SW 1271 (cell line): ENCODE measurements at places on chromosomes 11 and 22.

- DNase-seq = no peak
These were observed 3.8 kb upstream of the QSER1 start for GRCh38 chr11:32888805-32889204.

DNA sequence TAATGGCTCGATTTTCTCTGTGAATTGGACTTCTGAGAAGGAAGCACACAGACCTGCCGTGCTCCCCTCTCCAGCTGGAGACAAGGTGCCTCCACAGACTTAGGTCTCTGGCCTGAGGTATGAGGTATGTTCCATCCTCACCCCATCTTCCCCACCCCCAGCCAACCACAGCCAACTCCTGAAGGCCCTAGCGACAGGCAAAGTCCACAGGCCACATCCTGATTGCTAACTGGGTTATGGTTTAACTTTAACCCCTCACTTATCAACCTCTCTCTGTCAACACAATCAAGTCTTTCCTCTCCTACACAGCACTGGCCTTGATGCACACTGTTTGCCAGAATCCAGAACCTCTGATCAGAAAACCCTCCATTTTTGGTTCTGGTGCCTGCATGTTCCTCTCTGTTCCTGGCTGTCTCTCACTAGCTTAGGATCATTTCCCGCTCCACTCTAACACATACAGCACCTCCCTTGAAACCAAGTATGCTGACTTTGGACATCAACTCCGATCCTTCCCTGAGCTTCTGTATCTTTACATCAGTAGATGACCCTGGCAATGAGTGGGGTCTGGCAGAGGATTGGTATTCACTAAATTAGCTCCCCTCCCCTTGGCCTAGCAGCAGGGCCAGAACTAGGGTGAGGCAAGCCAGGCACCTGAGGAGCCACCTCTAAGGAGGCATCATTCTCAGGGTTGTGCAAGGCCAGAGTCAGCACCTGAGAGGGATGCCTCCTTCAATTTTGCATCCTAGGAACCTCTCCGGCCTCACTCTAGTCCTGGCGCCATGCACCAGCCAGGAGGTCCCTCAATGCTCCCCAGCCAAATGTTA lies 22.0 kb downstream of the JAML start:
- DNase-seq = no peak

- no peak for DNase-seq
These were observed 1459.4 kb upstream of the TENM4 start for GRCh38 chr11:80900265-80900664.

DNA sequence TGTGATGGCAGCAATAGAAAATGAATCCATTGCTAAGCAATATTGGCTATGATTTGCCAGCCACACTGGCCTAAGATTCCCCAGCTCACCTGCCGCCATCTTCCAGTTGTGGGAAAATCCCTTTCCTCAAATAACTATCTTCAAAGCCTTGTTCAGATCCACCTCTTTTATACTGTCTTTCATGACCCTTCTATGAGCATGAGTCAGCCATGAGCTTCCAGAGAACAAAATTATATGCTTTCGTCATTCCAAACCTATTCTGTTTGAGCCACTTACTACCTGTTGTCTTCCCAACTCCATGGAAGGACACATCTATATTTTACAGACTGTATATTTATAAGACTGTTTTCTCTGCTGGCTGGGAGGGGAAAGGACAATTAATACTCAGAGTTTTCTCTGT lies 25.0 kb upstream of the PRSS23 start:
- no peak for DNase-seq

DNA sequence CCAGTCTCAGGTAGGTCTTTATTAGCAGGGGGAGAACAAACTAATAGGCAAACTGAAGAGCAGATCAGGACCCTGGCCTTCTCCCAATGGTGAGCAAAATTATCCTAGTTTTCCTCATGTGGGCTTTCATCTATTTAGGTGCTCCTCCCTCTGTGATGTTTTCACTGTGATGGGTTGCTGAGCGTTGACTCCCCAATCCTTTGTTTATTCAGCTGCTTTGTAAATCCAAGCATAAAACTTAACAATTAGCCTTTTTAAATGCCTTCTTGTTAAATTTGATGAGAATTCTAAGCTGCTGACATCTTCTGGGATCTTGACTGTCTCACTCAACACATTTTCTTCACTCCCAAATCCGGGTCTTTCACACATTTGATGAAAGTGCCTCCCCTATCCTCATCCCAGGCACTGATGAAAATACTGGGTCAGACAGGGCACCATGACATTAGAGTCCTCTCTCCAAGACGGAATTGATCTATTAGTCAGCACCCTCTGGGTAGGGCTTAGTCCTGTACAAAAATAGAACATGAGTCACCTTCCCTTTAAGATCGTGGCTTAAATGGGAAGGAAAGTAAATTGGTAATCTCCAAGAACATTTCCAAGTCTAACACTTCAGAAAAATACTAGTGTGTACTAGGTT lies 199.3 kb upstream of the ISX start:
- DNase-seq = no peak

- DNase-seq = no peak
These were observed 13.8 kb upstream of the TEF start for GRCh38 chr22:41367680-41368542.
